ENCODE measurements at places on chromosomes 3 and 15.

GRCh38 chr3:170585937-170586310 is at the start of gene SLC7A14:
Gene SLC7A14 (minus strand): TSS chr3:170586075. CDS start chr3:170526936, 59,139 bp downstream.
- DNase-seq, result no peak

- no peak for DNase-seq
Observed at GRCh38 chr15:25789211-25789610, 73.9 kb downstream of the ATP10A start.

- DNase-seq, result no peak
Observed at GRCh38 chr3:38059591-38059990, 20.6 kb downstream of the DLEC1 start.

GRCh38 chr3:46517016-46517783 is 19.4 kb downstream of the RTP3 start:
- DNase-seq, result no peak

DNA sequence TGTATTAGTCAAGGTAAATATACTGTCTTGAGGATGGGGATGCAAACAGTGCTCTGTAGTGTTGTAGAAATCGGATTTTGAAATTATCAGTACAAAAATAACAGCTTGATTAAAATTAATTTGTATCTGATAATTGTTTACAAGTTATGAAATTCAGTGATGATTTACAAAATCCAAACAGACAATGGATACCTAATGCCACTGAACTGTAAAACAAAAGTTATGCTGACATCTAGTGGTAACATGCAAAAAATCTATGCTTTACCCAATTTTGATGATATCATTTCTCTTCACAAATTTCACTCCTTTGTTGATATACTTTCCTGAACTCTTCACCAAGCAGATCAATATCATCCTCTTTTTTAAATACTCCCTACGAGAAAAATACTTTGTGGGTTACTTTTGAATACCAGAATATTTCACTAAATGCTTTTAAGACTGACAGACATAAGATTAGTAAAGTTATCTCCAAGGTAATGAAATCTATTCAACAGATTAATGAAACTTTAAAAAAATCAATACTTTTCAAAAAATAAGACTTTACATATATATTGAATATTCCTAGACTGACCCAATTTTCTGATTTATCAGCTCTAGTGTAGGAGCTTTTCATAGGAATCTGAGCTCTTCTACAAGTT is 36.0 kb downstream of the MNS1 start:
- no peak for DNase-seq

DNA sequence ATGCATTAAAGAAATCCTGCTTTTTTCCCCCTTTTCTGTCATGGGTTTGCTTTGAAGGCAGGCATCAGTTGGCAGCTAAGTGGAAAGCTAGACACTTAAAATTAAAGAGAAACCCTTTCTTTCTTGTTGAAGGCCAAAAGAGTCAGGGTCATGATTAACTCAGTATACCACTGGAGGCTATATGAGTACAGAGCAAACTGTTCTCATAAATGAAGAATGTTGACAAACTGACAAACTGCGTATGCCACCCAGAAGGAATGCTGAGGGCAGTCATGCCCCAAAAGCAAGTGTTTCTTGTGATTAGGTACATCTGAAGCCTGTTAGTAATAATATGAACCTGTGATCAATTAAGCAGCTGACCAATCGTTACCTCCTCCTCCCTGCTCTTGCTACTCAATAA is 43.6 kb upstream of the COL6A6 start:
- no peak for DNase-seq

- DNase-seq, result no peak
Observed at GRCh38 chr3:69892706-69893105, 106.8 kb upstream of the SAMMSON start.

DNA sequence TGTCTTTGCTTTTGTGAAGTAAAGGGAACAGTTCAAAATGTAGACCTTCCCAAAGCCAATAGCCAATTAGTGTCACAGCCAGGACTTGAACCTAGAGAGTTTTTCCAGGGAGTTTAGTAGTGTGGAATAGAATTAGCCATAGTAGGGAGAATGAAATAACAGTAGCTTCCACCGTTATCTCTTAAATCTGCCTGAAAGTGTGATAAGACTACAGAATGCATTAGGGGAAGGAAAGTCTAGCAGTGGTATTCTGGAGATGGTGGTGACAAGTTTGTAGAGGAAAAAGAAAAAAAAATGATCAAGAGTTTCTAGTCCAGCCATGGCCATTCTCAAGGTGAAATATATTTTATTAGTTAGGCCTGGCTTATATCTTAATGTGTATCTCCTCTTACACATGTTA is 13.8 kb downstream of the ATP11B start:
- no peak for DNase-seq

GRCh38 chr15:96270581-96271172 is 59.8 kb upstream of the NR2F2 start:
- DNase-seq, result no peak

DNA sequence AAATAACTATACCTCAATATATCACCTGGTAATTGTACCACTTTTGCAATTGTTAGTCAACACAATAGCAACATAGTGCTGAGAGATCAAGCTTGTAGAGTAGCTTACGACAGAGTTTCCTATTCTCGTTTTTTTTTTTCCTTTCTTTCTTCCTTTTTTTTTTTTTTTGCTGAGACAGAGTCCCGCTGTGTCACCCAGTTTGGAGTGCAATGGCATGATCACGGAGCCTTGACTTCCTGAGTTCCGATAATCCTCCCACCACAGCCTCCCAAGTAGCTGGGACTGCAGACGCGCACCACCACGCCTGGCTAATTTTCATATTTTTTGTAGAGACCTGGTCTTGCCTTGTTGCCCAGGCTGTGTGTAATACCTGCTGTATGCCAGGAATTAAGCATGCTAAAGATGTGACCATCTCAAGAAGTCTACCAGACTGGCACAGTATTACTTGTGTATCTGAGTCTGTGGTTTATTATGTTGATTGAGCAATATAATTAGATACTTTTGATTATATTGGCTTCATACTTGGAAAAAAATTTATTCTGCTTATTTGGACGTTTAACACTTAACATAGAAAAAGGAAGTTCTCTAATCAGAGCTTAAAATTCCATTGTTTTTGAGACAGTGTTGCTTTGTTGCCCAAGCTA is 3.0 kb downstream of the SELENOT start:
- DNase-seq, result no peak

DNA sequence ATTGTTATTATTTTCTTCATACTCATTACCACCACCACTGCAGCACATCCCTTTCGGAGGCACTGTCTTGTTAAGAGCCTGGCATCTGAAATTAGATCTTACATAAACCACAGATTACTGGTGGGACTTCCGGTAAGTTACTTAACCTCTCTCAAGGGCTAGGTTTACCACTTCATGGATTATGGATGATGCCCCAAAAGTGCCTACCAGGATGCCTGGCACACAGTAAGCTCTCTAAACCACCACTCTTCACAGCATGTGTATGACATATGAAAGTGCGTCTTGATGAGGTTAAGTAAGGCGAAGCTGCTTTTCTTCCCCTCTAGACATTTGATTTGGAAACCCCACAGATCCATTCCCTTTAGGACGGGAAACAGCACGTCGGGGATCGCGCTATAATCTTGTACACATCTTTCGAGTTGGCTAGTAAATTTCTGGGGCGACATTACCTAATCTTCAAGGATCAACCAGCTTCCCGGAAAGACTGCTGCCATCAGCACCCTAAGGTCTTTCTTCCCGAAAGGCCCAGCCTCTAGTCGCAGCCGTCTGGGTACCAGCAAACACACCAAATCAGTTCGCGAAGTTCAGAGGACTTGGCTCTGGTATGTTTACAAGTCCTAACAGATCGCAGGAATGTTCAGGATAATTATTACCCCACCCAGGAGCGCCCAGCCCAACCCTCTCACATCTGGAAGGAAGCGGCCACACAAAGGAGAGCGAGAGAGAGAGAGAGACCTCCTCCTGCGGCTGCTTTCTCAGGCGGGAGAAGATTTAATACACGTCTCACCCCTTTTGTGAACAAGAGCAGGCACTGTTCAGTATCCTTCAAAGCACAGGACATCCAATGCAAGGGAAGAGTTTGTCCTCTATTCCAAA is 155.1 kb upstream of the FRMD4B start:
- DNase-seq, result no peak

DNA sequence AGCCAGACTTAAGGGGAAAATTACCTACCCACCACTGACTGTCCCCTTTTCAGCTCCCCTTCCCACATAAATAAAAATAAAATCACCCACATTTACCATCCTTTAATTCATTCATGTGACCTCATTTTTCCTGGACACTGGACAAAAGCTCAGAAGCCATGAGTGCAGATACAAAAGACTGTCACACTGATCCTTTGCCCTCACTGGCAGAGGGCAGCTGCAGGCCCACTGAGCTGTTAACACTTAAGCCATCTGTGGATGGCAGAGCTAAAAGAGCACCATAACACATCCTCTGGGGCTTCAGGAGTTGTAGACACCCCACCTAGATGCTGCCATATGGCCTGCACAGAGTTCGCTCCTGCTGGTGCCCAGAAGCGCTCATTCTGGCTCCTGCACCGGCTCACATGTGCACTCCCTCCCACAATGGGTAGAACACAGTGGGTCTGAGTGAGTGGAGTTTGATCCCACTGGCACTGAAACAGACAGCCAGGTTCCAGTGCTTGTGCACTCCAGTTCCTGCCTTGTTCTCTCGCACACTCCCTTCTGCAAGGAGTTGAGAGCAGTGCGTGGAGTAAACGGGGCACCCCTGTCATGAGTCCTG is 38.8 kb downstream of the EDC3 start:
- DNase-seq, result no peak

- no peak for DNase-seq
Observed at GRCh38 chr3:14583548-14584091, 43.5 kb upstream of the GRIP2 start.

DNA sequence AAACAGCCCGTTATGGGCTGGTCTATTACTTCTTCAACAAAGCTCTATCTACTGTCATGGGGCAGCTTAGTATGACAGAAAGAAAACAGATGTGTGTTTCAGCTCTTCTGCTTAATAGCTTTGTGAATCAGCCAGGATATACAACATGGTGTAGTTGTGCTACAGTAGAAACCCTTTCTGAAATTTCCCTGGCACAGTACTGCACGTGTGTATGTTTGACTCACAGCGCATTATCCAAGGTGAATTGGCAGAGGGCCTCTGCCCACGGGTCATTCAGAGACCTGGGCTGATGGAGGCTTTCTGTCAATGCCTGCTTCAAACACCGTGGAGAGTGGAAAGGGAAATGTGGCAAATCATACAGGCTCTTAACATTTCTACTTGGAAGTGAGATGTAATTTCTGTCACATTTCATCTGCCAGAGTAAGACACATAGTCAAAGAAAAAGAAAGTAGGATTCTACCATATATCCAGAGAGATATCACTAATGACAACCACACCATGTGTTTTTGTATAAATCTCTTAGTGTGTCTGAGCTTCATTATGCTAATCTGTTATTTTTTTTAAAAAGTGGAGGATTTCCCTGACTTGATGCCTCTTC is 505.1 kb downstream of the CNTN4 start:
- DNase-seq, result no peak

DNA sequence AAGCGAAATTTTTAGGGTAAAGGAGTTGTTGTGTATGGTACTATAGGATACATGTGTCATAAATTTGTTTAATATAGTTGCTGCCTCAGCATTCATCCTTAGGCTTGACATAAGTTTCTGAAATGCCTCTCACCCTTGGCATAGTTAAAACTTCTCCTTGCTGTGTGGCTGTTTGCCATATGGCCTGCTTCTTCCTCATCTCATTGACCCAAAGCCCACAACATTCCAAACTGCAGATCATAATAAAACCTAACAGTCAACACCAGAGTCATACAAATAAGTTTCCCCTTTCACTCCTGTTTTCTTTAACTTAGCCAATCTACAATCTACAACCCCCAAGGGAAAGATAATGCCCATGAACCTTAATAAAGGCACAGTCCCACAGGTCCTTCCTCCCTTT is 136.6 kb downstream of the TMCC1 start:
- no peak for DNase-seq

DNA sequence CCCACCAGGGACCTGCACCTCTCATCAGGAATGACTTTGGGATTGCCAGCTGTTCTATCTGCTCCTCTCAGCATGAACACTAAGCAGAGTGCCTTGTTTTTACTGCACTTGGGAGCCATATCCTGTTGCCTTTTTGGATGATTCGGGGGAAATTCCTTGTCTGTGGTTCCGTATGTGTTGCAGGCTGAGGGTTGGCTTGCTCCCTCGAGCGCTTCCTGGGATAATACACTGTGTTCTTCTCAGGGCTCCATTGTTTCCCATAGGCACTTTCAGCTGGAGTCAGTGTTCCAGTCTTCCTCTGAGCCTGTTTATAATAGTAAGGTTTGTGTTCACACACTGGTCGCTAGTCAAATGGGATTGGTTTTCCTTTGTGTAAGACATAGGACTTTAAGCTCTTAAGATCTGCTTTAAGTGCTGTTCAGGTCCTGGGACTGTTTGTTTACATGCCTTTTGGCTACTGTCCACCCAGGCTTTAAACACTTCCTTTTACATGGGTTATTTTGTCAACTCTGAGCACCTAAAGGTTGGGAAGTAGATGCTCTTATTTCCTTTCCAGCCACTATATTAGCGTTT is 23.4 kb downstream of the BOC start:
- no peak for DNase-seq

DNA sequence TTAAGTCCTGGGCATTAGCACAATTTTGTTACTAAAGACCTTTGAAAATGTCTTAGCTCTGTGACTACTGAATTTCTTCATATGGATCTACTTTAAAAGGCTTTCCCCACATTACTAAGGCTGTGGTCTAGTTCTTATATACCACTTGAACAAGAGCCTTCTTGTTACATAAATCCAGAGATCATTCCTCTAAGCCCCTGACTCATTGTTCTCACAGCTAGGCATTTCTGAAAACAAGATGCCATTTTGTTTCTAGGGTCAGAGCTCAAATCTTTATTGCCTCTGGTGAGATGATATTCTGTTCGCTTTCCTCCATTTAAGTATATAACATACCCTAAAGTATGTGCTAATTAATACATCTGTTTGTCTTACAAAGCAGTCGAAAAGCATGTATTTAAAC is 29.8 kb upstream of the LPP start:
- no peak for DNase-seq

GRCh38 chr15:100765467-100766241 is 114.0 kb upstream of the ALDH1A3 start:
- no peak for DNase-seq

GRCh38 chr3:149603126-149604074 is 54.4 kb downstream of the WWTR1 start:
- DNase-seq, result no peak

GRCh38 chr15:80182611-80183261 is 29.9 kb downstream of the FAH start:
- no peak for DNase-seq

- DNase-seq, result no peak
Observed at GRCh38 chr15:39108021-39108420, 472.9 kb upstream of the THBS1 start.

GRCh38 chr3:168154089-168154488 is 58.4 kb upstream of the GOLIM4 start:
- DNase-seq, result no peak
